ENCODE measurements at places on chromosomes 11 and 22.

DNA sequence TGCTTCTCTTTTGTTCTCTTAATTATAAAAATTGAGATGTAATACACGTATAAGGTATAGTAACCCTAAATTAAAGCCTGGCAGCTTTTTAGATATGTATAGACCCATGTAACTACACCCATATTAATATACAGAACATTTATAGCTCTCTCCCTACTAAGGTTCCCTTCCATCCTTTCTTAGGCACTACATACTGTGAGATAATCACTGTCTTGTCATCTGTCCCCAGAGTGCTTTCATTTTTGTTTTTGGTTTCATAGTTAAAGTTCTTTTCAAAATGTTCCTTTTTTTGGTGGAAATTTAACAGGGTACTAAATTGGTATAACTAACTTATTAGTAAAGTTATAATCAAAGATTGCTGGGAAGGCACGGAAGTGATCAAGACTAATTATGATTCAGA, 49.2 kb downstream of the MTMR3 start:
- H3K36me3 ChIP-seq = no peaks in the 10 kb centered on the region
- H3K4me1 ChIP-seq = no peaks in the 10 kb centered on the region
- no peaks in the 10 kb centered on the region for H3K27me3 ChIP-seq
- no peak overlapping the region for H3K27ac ChIP-seq
- H3K4me3 ChIP-seq = no peak overlapping the region

GRCh38 chr11:76610871-76611475, 59.6 kb downstream of the LRRC32 start:
- H3K36me3 ChIP-seq = no peaks in the 10 kb centered on the region
- H3K4me1 ChIP-seq = no peaks in the 10 kb centered on the region
- H3K27ac ChIP-seq = no peak overlapping the region

- H3K4me3 ChIP-seq = no peak overlapping the region
- H3K4me1 ChIP-seq = no peaks in the 10 kb centered on the region
- H3K36me3 ChIP-seq = no peaks in the 10 kb centered on the region
- no peak for DNase-seq
- H3K27ac ChIP-seq = no peak overlapping the region
These were observed 49.4 kb upstream of the JAM3 start for GRCh38 chr11:134019500-134019899.

- H3K4me3 ChIP-seq = no peak overlapping the region
- H3K36me3 ChIP-seq = no peaks in the 10 kb centered on the region
- peaks cover 4% of the 10 kb centered on the region for H3K27me3 ChIP-seq
- H3K4me1 ChIP-seq = no peaks in the 10 kb centered on the region
These were observed 66.4 kb downstream of the ADAMTS15 start for GRCh38 chr11:130514851-130515250.

DNA sequence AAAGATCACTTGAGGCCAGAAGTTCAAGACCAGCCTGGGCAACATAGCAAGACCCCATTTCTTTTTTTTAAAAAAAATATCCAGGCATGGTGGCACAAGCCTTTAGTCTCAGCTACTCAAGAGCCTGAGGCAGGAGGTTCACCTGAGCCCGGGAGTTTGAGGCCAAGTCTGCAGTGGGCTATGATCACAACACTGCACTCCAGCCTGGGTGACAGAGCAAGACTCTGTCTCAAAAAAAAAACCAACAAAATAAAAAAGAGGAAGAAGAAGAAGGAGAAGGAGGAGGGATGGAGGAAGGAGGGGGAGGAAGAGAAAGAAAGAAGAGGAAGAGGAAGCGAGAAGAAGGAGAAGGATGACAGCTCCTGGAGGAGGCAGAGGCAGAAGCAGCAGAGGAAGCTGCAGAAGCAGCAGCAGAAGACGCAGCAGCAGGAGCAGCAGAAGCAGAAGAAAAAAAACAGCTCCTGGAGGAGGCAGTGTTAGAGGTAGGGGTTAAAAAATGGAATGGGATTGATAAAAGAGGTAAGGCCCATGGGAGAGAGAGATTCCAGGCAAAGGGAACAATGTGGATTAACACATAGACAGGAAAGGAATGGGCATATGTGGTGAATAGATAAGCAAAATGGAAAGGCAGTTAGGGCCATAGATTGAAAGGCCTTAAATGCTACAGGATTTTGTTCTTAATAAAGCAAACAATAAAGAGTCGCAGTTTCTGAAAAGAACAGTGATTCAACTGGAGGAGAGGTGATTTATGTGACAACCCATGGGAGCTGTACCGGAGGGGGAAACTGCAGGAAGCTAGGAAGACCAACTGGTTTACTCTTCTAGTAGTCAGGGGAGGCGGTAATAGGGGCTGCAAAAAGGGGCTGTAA, 10.9 kb downstream of the PRCP start:
- H3K4me1 ChIP-seq = no peaks in the 10 kb centered on the region
- no peak overlapping the region for H3K4me3 ChIP-seq
- no peaks in the 10 kb centered on the region for H3K27me3 ChIP-seq
- no peak for DNase-seq
- no peaks in the 10 kb centered on the region for H3K36me3 ChIP-seq

- no peak for DNase-seq
- no peak overlapping the region for H3K27ac ChIP-seq
- H3K4me1 ChIP-seq = no peaks in the 10 kb centered on the region
These were observed 5.9 kb upstream of the CNTF start for GRCh38 chr11:58616594-58616993.

DNA sequence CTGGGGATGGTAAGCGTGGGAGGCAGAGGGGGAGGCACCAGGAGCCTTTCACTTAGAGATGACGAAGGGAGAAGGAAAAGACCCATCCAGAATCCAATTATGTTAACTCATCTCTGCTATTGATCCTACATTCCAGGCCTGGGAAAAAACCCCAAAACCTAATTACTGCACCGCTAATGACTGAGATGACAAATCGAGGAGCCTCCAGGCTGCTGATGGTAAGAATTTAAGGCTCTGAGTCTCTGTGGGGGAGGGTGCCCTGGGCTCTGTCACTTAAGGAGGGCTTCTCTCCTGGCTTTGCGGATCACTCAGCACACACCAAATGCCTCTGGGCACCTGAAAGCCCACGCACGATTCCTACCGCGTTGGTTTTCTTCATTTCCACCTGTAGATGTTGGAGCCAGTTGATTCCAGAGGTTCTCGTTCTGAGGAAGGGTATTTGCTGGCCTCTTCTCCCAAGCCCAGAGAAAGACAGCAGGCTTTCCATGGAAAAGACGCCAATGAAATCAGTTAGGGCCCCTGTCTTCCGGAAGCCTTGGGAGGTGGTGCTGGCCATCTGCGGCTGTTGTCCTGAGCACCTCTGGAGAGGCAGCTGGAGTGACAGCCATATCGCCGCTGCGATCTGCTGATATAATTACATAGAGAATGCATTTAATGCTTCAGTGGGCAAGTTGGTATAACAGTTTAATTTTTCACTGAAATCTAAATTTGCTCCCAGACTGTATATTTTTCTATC, 751.2 kb downstream of the BRD1 start:
- no peak overlapping the region for H3K27ac ChIP-seq
- H3K27me3 ChIP-seq = peaks cover 19% of the 10 kb centered on the region
- H3K4me1 ChIP-seq = no peaks in the 10 kb centered on the region
- no peak overlapping the region for H3K4me3 ChIP-seq

GRCh38 chr22:25682109-25682508, 59.9 kb upstream of the MYO18B start:
- H3K4me1 ChIP-seq = no peaks in the 10 kb centered on the region
- no peak overlapping the region for H3K27ac ChIP-seq
- no peaks in the 10 kb centered on the region for H3K27me3 ChIP-seq
- no peak for DNase-seq

DNA sequence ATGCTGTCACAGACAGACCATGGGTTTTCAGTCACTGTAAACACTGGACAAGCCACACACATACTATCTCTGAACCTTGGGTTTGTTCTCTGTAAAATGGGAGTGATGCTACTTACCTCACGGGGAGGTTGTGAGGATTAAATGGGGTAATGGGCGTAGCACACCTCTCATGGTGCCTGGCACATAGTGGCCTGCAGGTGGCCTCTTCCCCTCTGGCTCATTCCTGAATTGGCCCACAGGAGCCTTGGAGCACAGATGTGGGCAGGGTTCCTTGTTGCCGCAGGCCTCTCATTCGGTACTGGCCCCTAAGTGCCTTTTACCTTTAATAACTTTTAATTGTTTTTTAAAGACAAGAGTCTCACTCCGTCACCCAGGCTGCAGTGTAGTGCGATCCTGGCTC, 11.7 kb downstream of the MICAL2 start:
- no peak overlapping the region for H3K4me3 ChIP-seq
- no peaks in the 10 kb centered on the region for H3K36me3 ChIP-seq
- H3K27me3 ChIP-seq = no peaks in the 10 kb centered on the region
- H3K4me1 ChIP-seq = peaks cover 19% of the 10 kb centered on the region

- no peak overlapping the region for H3K4me3 ChIP-seq
- H3K27ac ChIP-seq = no peak overlapping the region
- H3K4me1 ChIP-seq = peaks cover 3% of the 10 kb centered on the region
These were observed 34.0 kb downstream of the WEE1 start for GRCh38 chr11:9607511-9607899.

DNA sequence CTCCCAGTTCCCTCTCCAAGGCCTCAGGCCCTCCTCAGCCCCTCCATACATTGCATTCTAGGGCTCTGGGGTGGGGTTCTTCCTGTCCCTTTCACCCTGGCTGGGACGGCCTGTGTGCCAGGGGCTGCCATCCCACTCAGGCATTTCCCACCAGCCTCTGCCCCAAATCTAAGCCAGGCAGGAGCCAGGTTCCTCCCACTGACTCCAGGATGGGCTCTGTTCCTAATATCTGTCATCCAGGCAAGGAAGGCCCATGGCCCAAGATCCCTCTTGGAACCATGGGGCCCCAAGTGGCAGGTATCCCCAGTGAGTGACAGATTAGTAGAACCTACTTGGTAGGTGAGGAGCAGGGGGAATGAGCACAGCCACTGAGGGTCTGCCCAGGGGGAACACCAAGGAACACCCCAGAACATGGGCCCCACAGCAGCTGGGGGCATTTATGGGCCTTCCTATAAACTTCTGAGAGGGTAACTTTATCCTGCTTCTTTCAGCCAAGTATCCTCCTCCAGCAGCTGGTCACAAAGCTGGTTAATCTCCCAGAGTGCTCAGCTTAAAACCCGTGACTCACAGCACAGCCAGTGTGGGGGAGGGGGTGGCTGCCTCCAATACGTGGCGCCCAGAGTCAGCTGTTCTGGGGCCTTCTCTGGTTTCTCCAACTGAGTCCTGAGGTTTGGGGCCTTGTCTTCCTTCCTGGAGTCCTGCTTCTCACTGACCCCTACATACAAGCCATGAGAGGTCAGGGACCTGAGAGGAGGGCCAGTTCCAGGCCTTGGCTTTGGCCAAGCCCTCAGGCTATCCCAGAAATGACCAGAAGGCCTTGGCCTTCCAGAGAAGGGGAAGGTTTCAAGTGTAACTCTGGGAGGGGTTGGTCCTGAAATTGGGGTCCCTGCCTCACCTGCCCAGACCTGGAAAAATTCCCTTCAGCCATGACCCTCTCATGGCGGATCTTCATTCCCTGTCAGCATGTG, 19.9 kb upstream of the MYOD1 start:
- no peaks in the 10 kb centered on the region for H3K4me1 ChIP-seq
- no peak overlapping the region for H3K4me3 ChIP-seq
- no peak for DNase-seq

GRCh38 chr22:48734359-48734758, 1093.3 kb downstream of the BRD1 start:
- no peaks in the 10 kb centered on the region for H3K36me3 ChIP-seq
- H3K27me3 ChIP-seq = peaks cover 3% of the 10 kb centered on the region
- no peaks in the 10 kb centered on the region for H3K4me1 ChIP-seq
- no peak overlapping the region for H3K27ac ChIP-seq
- H3K4me3 ChIP-seq = no peak overlapping the region

DNA sequence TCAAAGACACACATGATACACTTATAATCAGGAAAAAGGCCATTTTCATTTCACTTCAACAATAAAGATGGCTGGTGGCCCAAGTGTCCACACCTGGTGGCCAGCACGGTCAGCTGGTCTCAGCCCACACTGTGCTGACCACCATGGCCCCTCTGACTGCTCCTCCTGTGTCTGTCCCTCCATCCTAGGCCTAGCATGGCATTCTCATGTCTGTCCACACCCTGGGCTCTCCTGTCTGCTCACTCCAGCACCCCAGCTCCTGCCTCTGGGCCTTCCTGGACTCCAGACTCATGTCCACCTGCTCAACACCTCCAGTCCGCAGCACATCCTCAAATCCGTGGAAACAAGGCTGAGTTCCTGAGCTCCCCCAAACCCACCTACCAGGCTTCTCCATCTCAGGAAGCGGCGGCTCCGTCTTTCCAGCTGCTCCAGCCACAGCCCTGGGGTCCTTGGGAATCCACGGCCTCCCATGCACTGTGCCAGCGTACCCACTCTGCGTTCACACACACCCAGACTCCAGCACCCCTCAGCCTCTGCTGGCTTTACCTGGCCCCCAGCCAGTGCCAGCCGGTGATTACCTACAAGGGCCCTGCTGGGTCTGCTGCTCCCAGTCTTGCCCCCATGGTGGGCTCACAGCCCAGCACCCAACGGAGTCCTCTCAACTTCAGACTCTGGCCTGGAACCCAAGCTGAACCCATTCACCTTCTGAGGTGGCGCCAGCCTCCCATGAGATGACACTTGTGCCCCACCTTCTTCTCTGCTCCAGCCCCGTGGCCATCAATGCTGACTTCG, 13.9 kb downstream of the SIRT3 start:
- no peaks in the 10 kb centered on the region for H3K27me3 ChIP-seq
- H3K4me3 ChIP-seq = no peak overlapping the region
- no peak for DNase-seq
- no peaks in the 10 kb centered on the region for H3K4me1 ChIP-seq
- peaks cover 19% of the 10 kb centered on the region for H3K36me3 ChIP-seq
- no peak overlapping the region for H3K27ac ChIP-seq

DNA sequence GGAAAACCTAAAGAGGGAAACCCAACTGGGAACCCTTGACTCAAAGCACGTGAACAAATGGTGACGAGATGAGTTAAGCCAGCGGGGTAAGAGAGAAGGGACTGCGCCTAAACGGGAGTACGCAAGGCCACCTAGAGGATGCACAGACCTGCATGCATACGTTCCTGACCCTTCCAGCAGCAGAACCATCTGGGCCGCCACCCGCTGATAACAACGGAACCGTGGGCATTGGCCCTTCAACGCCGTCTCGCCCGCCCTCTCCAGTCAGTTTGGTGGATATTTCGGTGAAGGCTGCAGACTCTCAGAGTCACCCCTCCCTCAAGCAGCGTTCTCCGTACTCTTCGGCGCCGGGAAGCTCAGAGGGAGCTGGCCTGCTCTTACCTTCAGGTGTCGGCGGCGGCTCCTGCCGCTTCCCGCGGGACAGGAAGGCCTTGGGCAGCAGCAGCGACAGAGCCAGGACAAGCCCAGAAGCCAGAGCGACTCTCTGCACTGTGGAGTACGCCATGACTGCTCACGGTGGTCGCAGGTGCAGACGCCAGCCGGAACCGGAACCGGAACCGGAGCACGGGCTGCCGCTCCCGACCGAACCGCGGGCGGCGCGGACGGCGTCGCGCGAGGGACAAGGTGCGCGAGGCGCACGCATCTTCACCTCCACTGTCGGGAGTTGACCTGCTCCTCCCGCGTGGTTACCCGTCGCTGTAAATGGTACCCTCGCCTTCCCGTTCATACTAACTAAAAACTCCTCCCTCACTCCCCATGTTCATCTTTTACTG, at the start of gene RIC3:
TSS of gene RIC3 (minus strand) at position 541 of the 773 bp plus-strand sequence. CDS start at position 505, 36 bp downstream.
- H3K36me3 ChIP-seq = no peaks in the 10 kb centered on the region
- no peaks in the 10 kb centered on the region for H3K4me1 ChIP-seq
- DNase-seq = peak; percentile 43
- H3K27ac ChIP-seq = no peak within 1 kb of the TSS
- H3K4me3 ChIP-seq = peak within 1 kb of the TSS; percentile 66
- peaks cover 11% of the 10 kb centered on the region for H3K27me3 ChIP-seq

GRCh38 chr11:11916981-11917399, 75.2 kb downstream of the USP47 start:
- H3K4me3 ChIP-seq = no peak overlapping the region
- no peaks in the 10 kb centered on the region for H3K36me3 ChIP-seq
- H3K27me3 ChIP-seq = no peaks in the 10 kb centered on the region
- H3K4me1 ChIP-seq = no peaks in the 10 kb centered on the region

Data from T-cell (primary cell).